ENCODE measurements at places on chromosomes 3 and 15.

GRCh38 chr3:13532085-13532484, 16.8 kb upstream of the FBLN2 start:
- peaks cover 7% of the 10 kb centered on the region for H3K4me1 ChIP-seq
- H3K36me3 ChIP-seq = peaks cover 2% of the 10 kb centered on the region
- peaks cover 59% of the 10 kb centered on the region for H3K27me3 ChIP-seq
- no peak for DNase-seq
- H3K27ac ChIP-seq = no peak overlapping the region
- no peak overlapping the region for H3K4me3 ChIP-seq

GRCh38 chr3:190323246-190323626, 990 bp upstream of the CLDN1 start:
- peaks cover 15% of the 10 kb centered on the region for H3K4me1 ChIP-seq
- H3K4me3 ChIP-seq = peak overlapping the region; percentile 62
- peaks cover 81% of the 10 kb centered on the region for H3K27me3 ChIP-seq
- DNase-seq = no peak

GRCh38 chr3:196754091-196754981, 14.7 kb downstream of the PAK2 start:
- no peak for DNase-seq
- H3K27me3 ChIP-seq = no peaks in the 10 kb centered on the region
- H3K4me3 ChIP-seq = no peak overlapping the region
- H3K4me1 ChIP-seq = peaks cover 64% of the 10 kb centered on the region

DNA sequence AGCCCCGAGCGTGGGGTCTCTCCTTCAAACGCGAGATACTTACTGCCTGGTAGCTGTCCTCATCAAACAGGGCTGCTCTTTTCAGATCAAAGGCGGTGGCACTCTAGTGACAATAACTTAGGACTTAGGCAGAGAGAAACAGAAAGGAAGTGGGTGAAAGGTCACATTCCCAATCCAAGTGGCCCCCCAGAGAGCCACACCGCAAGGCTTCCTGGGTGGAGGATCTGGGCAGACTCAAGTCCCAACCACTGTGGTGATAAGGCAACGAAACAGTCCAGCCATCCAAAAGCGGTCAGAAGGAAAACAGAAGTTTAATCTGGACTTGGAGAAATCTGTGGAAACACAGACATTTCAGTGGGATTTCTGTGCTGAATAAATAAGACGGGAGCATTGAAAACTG, 227.2 kb downstream of the ADAMTS17 start:
- H3K4me3 ChIP-seq = no peak overlapping the region
- no peaks in the 10 kb centered on the region for H3K36me3 ChIP-seq
- H3K27me3 ChIP-seq = no peaks in the 10 kb centered on the region

- H3K36me3 ChIP-seq = no peaks in the 10 kb centered on the region
- no peaks in the 10 kb centered on the region for H3K4me1 ChIP-seq
- peaks cover 6% of the 10 kb centered on the region for H3K27me3 ChIP-seq
- DNase-seq = no peak
- H3K27ac ChIP-seq = no peak overlapping the region
Measured at GRCh38 chr3:72111265-72112205, 326.6 kb upstream of the PROK2 start.

DNA sequence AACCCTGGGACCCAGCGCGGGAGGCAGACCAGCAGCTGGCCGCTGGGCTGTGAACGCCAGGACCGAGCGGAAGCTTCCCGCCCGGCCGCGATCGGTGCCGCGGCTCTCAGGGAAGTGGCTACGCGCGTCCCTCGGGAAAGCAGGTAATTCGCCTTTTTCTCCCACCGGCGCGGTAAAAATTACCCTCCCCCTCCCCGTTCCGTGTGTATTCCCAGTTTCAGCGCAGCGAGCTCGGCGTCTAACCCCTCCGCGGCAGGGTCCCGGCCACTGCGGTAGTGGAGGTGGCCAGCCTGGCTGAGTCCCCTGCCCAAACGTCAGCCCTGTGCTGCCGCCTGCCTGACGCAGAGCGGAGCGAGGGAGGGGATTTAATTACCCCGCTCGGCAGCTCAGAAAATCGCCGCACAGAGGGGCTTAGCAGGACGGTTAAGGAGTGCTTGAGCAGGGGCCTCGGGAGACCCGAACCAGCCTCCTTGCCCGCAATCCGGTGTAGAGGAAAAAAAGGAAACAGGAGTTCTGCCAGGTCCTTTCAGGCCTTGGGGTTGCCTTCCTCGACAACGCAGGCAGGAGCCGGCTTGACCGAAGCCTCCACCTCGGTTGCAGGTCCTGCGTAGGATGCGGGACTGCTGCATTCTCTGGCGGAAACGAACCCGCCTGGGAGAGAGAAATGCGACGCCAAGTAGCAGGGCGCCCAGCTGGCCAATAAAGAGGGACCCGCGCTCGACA, 2.9 kb downstream of the GATA2 start:
- H3K27me3 ChIP-seq = peaks cover 80% of the 10 kb centered on the region
- H3K36me3 ChIP-seq = peaks cover 14% of the 10 kb centered on the region
- no peak overlapping the region for H3K27ac ChIP-seq

DNA sequence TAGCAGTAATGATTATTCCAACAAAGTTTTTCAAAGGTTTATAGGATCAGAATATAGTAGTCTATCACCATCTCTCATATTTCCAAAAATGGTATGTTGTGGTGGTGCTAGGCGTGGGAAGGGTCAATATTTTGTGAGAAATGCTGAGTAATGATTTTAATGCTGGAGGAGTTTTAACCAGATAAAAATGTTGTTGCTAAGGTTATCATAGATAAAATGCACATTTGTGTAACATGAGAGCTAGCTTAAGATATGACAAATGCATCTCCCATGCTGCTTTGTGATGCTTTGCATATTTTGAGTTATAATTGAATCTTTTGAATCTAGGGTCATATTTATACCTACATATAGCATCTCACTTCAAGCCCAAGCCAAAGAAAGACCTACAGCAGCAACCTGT, 103.9 kb upstream of the ROBO1 start:
- H3K27me3 ChIP-seq = no peaks in the 10 kb centered on the region
- H3K4me1 ChIP-seq = no peaks in the 10 kb centered on the region
- no peak for DNase-seq
- H3K4me3 ChIP-seq = no peak overlapping the region
- peaks cover 3% of the 10 kb centered on the region for H3K36me3 ChIP-seq
- no peak overlapping the region for H3K27ac ChIP-seq

DNA sequence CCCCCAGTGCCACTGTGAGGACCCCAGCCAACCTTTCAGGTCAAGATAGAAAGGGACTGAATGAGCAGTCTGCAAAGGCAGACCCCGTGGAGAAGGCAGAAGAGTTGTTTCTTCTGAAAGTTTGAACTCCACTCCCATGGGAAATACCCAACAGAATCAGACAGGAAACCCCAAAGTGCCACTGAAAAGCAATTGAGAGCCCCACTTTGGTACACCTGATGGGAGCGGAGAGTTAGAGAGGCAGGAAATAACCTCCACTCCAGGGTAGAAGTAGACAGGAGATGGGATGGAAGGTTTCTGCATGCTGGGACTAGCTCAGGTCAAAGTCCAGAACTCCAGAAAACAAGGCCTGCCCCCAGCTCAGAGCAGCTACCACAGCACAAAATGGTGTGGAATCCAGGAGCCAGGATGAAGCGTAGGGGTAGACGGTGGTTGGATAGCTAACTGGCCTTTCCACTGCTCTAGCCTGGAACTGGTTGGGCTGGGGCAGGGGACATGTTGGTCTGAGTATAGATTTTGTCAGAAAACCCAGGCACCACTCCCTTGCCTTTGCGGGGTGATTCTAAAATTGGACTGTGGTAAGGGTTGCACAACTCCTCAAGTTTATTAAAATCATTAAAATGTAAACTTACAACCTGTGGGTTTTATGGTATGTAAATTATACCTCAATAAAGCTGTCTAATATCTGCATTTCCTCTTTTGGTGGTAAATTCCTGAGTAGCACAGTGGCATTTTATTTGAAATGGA, 1.9 kb upstream of the RAB43 start:
- peaks cover 26% of the 10 kb centered on the region for H3K36me3 ChIP-seq
- DNase-seq = no peak
- peak overlapping the region; percentile 81 for H3K4me3 ChIP-seq
- no peaks in the 10 kb centered on the region for H3K27me3 ChIP-seq
- peak overlapping the region; percentile 61 for H3K27ac ChIP-seq

GRCh38 chr15:77107531-77108355, 36.8 kb upstream of the TSPAN3 start:
- no peaks in the 10 kb centered on the region for H3K4me1 ChIP-seq
- H3K27ac ChIP-seq = no peak overlapping the region
- no peak for DNase-seq
- H3K27me3 ChIP-seq = no peaks in the 10 kb centered on the region

- DNase-seq = no peak
- H3K36me3 ChIP-seq = no peaks in the 10 kb centered on the region
- no peak overlapping the region for H3K27ac ChIP-seq
- H3K27me3 ChIP-seq = peaks cover 13% of the 10 kb centered on the region
- no peak overlapping the region for H3K4me3 ChIP-seq
Measured at GRCh38 chr15:23629234-23629805, 18.3 kb downstream of the MAGEL2 start.

- peaks cover 9% of the 10 kb centered on the region for H3K27me3 ChIP-seq
- no peak overlapping the region for H3K4me3 ChIP-seq
Measured at GRCh38 chr15:44812029-44812517, 75.7 kb downstream of the TRIM69 start.

DNA sequence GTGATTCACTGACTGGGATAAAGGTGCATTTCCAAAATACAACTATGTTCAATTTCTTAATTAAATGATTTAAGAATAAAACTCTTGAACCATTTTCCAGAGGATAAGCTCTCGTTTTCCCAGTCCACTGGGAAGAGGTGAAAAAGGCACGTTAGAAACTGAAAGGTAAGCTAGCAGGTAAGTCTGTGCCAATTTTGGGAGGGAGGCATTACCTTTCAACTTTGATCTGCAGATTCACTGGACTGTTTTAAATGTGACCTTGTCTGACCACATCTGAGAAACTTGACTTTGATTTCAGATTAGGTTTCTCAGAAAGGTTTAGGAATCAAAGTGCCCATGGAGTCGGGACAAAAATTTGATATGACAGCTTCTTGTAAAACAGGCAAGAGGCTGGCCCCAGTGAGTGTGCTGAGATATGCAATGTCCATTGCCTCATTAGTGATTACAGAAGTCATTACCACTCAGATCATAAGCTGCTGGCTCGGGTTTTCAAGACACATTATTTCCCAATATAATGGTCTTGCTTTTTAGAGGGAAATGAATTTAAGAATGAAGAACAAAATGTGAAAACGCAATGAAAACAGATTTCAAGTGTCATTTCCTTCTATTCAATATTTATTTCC, 118.8 kb downstream of the ADAMTS9 start:
- H3K27ac ChIP-seq = no peak overlapping the region
- no peak overlapping the region for H3K4me3 ChIP-seq

GRCh38 chr15:94691169-94691568, 459.8 kb downstream of the MCTP2 start:
- H3K27me3 ChIP-seq = no peaks in the 10 kb centered on the region
- no peak overlapping the region for H3K27ac ChIP-seq
- no peaks in the 10 kb centered on the region for H3K36me3 ChIP-seq
- DNase-seq = no peak
- no peaks in the 10 kb centered on the region for H3K4me1 ChIP-seq

GRCh38 chr3:196463478-196463756, 31.2 kb upstream of the UBXN7 start:
- H3K27me3 ChIP-seq = no peaks in the 10 kb centered on the region
- DNase-seq = no peak
- peaks cover 10% of the 10 kb centered on the region for H3K36me3 ChIP-seq
- H3K4me1 ChIP-seq = no peaks in the 10 kb centered on the region
- no peak overlapping the region for H3K27ac ChIP-seq
- no peak overlapping the region for H3K4me3 ChIP-seq

DNA sequence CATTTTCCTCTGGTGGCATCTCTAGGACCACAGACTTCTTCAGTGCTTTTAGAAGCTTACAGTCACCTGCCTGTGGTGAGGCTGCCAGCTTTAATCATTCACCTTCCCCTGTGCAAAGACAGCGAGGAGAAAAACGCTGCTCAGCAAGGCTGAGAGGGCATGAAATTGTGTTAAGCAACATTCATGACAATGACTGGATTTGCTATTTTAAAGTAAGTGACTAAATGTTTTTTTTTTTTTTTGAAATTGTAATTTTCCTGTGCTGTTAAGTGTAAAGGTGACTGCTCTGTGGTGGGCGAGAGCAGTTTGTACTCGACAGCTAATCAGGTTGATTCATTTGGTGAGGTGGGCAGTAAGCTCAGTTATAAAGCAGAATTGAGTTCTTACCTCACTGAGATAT, 240.4 kb downstream of the NSUN3 start:
- no peaks in the 10 kb centered on the region for H3K36me3 ChIP-seq
- H3K4me3 ChIP-seq = no peak overlapping the region
- no peak overlapping the region for H3K27ac ChIP-seq
- no peaks in the 10 kb centered on the region for H3K27me3 ChIP-seq
- H3K4me1 ChIP-seq = no peaks in the 10 kb centered on the region

- H3K27ac ChIP-seq = peak overlapping the region; percentile 52
- no peaks in the 10 kb centered on the region for H3K4me1 ChIP-seq
- H3K4me3 ChIP-seq = no peak overlapping the region
- H3K36me3 ChIP-seq = no peaks in the 10 kb centered on the region
Measured at GRCh38 chr3:134904776-134905646, 110.0 kb downstream of the EPHB1 start.

GRCh38 chr3:14254812-14255702, 76.4 kb downstream of the LSM3 start:
- DNase-seq = no peak
- H3K4me1 ChIP-seq = no peaks in the 10 kb centered on the region
- H3K27ac ChIP-seq = no peak overlapping the region
- H3K36me3 ChIP-seq = no peaks in the 10 kb centered on the region
- no peak overlapping the region for H3K4me3 ChIP-seq
- H3K27me3 ChIP-seq = peaks cover 1% of the 10 kb centered on the region

DNA sequence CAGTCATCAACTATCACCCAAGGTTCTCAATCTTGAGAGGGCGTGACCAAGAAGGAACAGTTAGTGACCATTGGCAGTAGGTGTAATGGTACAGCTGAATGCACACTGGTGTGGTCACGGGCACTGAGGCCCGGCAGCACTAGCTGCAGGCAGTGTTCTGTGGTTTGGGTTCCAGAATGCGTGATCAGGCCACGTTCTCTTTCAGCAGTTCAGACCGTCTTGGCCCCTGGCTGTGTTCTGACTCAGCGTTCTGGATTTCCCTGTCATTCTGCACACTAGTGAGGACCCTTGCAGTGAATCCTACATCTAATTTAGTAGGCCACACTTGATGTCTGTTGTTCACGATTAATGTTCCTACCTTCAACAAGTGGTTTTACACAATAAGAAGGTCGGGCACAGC, 220.5 kb upstream of the SLCO3A1 start:
- H3K4me3 ChIP-seq = no peak overlapping the region
- no peak overlapping the region for H3K27ac ChIP-seq
- peaks cover 2% of the 10 kb centered on the region for H3K27me3 ChIP-seq
- H3K4me1 ChIP-seq = no peaks in the 10 kb centered on the region
- H3K36me3 ChIP-seq = no peaks in the 10 kb centered on the region

Data from central memory CD8-positive, alpha-beta T cell (primary cell).